Vagina (tissue), 2 donors: ENCODE measurements at places on chromosomes 1 and 21.

DNA sequence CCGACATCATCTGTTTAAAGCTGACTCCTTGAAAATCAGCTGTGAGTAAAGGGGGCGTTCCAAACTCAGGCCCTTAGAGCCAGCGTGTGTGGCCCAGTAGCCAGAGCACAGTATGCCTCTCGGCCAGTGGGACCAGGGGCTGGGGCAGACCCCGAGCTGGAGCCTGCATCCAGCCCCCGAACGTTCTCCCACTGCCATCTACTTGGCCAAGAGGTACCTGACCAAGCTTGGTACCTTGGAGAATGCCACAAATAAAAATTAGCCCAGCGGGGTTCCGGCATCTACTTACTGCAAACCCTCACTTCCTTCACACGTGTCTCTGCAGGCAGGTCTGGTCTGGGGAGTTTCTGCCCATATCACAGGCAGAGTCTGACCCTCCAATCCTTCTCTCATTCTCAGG, 56.7 kb upstream of the COL6A2 start:
- peaks cover 7% of the 10 kb centered on the region for H3K4me1 ChIP-seq
- H3K4me3 ChIP-seq: no peak overlapping the region
- no peaks in the 10 kb centered on the region for H3K27me3 ChIP-seq
- no peaks in the 10 kb centered on the region for H3K36me3 ChIP-seq
- no peak for DNase-seq
- H3K27ac ChIP-seq: no peak overlapping the region

GRCh38 chr1:207313131-207313530, 8.3 kb upstream of the CD55 start:
- no peaks in the 10 kb centered on the region for H3K27me3 ChIP-seq
- H3K4me1 ChIP-seq: peaks cover 19% of the 10 kb centered on the region
- DNase-seq: no peak
- no peak overlapping the region for H3K4me3 ChIP-seq

DNA sequence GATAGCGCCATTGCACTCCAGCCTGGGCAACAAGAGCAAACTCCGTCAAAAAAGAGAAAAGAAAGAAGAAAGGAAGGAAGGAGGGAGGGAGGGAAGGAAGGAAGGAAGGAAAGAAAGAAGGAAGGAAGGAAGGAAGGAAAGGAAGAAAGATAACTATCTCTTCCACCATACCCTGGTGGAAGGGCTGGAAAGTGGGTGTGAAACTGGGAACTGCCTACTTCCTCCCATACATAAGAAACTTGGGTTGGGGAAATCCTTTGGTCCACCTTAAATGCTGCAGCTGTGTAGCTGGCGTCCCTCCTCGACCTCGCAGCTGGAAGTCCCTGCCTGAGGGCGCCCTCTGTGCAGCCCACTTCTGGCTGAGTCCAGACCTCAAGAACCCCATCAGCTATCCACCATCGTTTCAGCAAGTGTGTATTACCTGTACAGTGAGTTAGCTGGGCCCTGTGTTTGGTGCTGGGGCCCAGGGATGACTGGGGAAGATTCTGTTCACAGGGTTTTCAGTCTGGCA, 4.6 kb upstream of the FAM167B start:
- no peak for DNase-seq
- H3K27me3 ChIP-seq: no peaks in the 10 kb centered on the region
- no peak overlapping the region for H3K4me3 ChIP-seq
- H3K27ac ChIP-seq: no peak overlapping the region
- peaks cover 48% of the 10 kb centered on the region for H3K4me1 ChIP-seq
- H3K36me3 ChIP-seq: no peaks in the 10 kb centered on the region

DNA sequence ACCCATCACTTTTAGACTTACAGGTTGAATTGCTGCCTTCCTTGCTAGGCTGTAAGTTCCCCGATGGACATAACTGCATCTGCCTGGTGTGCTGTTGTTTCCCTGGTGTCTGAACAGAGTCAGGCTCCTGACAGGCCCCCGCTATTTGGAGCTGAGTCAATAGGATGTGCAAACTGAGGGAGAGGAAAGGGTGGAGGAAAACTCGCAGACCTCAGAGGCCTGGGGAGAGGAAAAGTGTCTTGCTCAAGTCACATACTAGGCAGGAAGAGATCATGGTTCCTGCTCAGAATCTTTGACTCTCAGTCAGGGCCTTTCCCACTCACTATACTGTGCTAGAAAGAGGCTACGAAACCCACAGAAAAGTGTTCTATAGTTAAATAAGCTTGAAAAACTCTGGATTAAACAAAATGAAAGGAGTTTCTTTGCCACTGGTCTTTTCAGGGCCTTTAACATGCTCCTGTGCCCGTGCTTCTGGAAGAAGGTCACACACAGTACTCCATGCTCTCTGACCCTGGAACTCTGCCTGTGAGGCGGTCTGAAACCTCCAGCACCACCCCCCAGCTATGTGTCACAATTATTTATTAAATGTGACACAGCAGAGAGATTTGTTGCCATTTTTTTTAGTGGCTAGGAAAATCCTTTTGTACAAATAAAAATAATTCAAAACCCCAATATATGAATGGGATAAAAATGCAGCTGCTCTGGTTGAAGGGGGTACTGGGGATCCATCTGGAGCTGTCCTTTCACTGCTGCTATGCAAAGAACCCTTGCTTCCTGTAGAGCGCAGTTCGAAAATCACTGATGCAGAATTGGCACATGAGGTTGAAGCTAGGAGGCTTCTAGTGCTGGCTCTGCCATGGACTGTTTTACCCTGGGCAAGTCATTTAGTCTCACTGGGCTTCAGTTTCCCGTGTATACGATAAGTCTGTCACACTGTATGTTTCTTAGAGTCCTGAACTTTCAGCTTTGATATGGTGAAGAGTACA, 20.1 kb upstream of the CDCP2 start:
- H3K4me1 ChIP-seq: peaks cover 5% of the 10 kb centered on the region
- H3K27ac ChIP-seq: no peak overlapping the region
- H3K36me3 ChIP-seq: no peaks in the 10 kb centered on the region
- no peaks in the 10 kb centered on the region for H3K27me3 ChIP-seq
- no peak overlapping the region for H3K4me3 ChIP-seq
- no peak for DNase-seq
